ENCODE measurements at places on chromosomes 7 and 10. TPM values are rescaled to one million over a fixed set of nuclear protein-coding genes. Genes with fewer than 3 reads are reported as not detected.

Gene ANKRD61
- total RNA-seq, result not detected

Gene DYNC1I1
- not detected for total RNA-seq

DNA sequence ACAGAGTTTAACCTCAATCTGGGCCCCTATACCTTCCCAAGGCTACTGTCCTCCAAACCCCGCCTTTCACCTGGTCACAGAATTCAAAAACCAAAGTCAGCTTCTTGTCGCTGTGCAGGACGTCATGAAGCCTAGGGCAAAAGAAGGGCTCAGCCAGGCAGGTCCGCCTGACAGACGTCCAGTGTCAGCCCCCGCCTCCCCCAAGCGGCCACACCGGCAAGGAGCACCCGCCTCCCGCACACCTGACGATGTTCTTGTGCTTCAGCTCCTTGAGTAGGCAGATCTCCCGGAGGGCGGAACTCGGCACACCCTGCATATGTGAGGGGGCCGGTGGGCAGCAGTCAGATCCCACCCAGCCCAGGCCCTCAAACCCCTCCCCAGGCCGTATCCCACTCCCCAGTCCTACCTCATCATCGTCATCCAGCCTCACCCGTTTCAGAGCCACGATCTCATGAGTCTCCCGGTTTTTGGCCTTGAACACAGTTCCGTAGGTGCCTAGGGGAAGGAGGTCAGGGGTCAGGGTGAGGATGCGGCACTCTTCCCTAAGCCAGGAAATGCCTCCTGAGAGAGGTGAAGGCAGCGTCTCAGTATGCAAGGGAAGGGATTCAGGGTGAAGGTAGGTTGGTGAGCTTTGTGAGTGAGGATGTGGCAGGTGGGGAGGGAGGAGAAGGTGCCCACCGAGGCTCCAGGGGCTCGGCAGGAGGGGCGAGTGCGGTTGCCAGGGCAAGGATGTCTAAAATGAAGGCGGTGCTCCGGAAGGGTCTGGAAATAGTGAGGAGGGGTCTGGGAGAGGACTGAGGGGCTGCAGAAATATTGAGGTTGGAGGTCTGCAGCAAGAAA lies 811 bp downstream of the CDK5 start:
- DNase-seq, result no peak

DNA sequence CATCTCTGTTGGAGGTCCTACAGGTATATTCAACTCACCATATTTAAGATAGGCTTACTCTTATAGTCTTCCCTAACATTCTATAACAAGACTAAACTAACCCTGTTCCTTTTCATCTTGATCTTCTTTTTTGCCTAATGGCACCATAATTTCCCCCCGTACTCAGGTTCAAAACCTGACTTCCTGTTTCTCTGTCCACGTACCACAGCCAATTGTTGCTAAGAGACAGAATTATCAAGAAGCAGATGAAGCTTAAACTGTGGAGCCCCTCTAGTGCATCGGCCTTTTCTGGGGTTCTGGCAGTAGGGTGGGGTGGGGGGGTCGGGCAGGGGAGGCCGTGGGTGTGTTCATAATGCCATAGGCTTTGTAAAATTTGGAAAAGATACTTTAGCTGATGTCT lies 109.2 kb downstream of the EVX1 start:
- DNase-seq, result no peak

DNA sequence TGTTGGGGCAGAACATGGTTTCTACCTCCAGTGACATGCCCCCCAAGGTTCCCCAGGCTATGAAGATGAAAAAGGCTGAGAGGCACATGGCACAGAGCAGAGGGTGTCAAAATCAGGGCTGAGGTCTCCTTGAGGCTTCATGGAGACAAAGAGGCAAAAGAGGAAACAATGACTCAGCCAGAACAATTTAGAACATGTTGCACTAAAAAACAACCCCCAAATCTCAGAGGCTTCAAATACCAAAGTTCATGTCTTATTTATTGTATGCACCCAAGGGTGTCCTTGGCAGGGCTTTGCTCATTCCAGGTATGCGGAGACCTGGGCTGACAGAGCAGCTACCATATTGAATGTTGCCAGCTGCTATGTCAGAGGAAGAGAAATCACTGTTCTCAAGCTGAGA lies 964.1 kb downstream of the GRID1 start:
- DNase-seq, result no peak
